ENCODE measurements at places on chromosomes 1 and 21. TPM values are rescaled to one million over a fixed set of nuclear protein-coding genes. Genes with fewer than 3 reads are reported as not detected.

The DAB1 gene
- 1.2 TPM for total RNA-seq

The NEGR1 gene
- total RNA-seq: not detected

The TMEM240 gene
- 1.2 TPM for total RNA-seq

The GBP1 gene
- 292 TPM for total RNA-seq

The BTBD8 gene
- total RNA-seq: 1.6 TPM

The CHRNB2 gene
- not detected for total RNA-seq

The RBM11 gene
- 1.6 TPM for total RNA-seq

The NES gene
- not detected for total RNA-seq

The FNDC5 gene
- total RNA-seq: not detected

The CRABP2 gene
- total RNA-seq: 0.77 TPM

The SELE gene
- total RNA-seq: not detected

The DCST1 gene
- not detected for total RNA-seq

The TDRD5 gene
- not detected for total RNA-seq

The SH3D21 gene
- total RNA-seq: 6.9 TPM

The NPHS2 gene
- total RNA-seq: not detected

The CELA2B gene
- not detected for total RNA-seq

The ANKRD34A gene
- total RNA-seq: 2.0 TPM

The AMY1C gene
- total RNA-seq: not detected
